ENCODE measurements at places on chromosomes 16 and 17.

DNA sequence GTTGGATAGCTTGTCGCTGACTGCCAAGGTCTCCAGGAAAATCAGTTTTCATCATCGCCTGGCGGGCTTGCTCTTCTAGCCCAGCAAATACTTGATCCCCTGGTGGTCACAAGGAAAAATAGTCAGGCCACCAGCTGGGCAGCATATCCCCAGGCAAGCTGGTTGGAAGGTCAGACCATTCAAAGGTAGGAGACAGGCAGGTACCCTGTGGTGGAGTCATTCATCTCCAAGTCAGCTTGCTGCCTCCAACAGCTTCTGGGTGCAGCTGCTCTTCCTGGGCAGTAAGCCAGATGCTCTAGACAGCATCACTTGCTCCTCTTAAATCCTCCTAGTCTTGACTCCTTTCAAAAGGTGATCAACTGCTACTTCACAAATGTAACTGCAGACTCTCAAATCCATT is 16.0 kb downstream of the ZNF821 start:
- DNase-seq = no peak

- no peak for DNase-seq
Observed at GRCh38 chr17:32807577-32807976, 69.3 kb downstream of the MYO1D start.

- no peak for DNase-seq
Observed at GRCh38 chr17:35750526-35751395, 2.3 kb downstream of the GAS2L2 start.

GRCh38 chr16:2776500-2777139 is 460 bp downstream of the ELOB start:
- peak; percentile 63 for DNase-seq

DNA sequence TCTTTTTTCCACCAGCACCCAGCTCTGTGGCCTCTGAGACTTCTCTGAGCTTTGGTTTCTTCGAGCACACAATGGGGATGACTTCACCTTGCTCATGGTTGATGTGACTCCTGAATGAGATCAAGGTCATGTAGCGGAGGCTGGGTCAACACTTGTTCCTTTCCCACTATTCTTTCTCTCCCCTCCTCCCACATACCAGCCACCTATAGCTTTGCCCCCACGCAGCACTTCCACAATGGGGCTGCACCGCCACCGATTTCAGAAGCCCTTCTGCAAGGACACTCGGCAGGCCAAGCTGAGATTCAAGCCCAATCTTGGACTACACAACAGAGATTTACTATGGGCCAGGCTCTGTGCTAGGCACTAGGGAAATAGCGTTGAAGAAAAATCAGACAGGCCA is 14.4 kb downstream of the TRIM25 start:
- no peak for DNase-seq

DNA sequence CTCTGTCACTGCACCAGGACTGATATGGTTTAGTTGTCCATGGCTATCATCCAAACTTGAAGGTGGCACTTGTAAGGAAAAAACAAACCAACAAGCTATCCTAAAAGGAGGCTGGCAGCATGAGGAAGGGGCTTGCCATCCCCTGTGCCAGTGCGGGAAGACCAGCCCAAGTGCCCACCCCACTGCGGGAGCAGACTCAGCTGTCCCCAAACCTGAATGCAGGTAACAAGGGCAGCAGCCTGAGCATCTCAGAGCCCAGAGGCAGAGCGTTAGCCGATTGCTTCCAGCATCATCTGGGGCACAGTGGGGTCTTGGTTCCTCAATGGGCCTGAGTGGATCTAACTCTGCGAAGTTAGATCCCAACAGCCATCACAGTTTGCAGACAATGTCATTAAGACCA is 29.2 kb upstream of the C16orf78 start:
- DNase-seq = no peak

DNA sequence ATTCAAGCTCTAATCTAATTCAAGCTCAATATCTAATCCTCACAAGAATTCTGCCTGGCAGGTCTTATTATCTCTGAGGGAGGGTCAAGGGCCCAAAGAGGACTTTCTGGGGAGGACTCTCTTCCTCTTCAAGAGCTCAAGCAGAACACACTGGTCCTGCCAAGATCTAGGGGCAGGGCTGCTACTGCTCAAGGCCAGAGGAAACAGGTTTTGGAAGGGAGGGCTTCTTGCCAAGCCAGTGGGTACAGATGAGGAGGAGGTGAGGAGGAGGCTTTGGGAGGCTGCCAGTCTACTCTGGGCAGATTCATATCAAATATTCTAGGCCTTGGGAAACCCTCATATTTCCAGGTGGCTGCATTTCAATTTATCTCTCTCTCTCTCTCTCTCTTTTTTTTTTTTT is 51.8 kb upstream of the IL34 start:
- no peak for DNase-seq

GRCh38 chr17:81536299-81537290 is 8.4 kb downstream of the FSCN2 start:
- DNase-seq = no peak

DNA sequence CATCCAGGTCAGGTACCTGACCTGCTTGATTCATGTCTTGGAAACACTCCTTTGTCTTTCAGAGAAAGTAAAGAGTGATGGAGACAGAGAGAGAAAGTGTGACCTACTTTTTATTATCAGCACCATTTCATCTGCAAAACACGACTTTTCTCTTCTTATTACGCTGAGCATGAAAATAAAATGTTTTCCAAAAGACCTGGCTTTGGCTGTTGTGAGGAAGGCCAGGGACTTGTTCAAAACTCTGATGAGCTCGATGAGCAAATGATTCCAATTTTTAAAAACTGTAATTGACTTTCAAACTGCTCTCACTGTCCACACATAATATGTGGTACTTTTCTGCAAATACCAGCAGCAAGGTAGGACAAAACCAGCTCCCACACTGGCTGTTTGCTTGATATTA is 679.9 kb downstream of the MAF start:
- no peak for DNase-seq

GRCh38 chr17:17767887-17768418 is 68.8 kb downstream of the SREBF1 start:
- no peak for DNase-seq

DNA sequence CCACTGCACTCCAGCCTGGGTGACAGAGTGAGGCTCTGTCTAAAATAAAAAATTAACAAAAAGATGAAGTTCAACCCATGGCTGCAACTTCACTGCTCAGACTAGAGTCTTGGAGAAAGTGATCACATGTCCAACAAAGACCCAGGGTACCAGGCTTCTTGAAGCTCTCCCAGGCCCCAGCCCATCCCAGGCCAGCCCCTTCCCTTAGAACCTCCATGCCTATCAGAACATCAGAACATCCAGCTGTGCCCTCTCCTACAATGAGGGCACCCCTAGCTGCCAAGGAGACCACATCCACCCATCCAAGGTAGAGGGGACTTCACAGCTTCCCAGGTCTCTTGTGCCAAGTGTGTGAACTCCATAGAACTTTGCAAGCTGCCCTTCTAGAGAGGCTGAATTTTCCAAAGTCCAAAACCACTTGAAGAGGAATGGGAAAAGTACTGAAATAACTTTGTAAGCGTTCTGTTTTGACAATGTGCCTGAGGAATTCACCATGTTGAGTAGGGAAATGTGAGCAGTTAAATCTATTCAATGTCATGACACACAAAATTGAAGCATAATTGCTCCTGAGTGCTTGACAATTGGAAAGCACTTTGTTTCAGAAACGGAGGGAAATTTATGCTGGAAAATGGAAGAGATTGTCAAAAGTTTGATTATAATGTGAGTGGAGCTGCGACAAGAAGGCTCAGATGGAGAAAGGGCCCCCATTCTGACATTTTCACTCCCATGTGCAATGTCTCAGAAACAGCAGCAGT is 230.4 kb downstream of the ZNF423 start:
- no peak for DNase-seq

DNA sequence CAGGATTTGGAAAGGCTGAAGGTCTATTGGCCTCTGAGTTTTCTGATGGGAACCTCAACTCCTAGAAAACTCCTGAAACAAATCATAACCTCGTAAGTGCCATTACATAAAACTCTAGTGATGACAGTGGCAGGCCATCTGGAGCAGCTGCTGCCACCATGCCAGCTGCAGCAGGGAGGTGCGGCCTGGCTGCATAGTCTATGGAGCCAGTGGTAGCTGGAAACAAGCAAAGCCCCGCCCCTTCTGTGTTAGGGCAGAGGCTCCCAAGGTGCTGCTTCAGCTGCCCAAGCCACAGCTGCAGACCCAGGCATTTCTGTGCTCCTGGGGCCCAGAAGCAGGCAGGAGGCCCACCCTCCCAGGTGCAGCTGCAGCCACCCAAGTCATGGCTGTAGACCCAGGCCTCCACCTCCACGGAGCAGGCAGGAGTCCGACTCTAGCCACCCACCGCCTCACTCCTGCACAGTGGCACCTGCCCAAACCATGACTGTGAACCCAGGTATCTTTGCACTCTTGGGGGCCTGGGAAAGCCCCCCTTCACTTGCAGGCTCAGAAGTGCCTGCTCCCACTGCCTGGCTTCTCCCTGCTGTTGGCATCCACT is 254.1 kb upstream of the KCNJ16 start:
- DNase-seq = no peak

GRCh38 chr17:43553573-43553972 is 7.4 kb upstream of the ETV4 start:
- DNase-seq = no peak

GRCh38 chr16:31265329-31266245 is 5.8 kb downstream of the ITGAM start:
- DNase-seq = peak; percentile 91

DNA sequence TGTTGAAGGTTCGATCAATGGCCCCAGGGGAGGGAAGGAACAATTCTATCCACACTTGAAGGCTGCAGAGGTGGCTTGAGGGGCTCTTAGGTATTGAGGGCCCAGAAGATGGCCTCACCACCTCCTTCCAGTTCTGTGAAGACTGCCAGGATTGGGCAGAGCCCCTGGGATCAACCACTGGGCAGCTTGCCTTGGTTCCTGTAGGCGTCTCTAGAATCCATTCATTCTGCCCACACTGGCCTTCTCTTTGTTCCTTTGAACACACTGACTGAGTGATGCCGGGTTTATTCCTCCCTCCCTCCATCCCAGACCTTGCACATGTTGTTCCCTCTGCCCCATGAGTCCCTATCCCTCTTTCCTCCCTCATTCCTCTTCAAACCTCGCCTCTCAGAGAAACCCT is 50.5 kb downstream of the SYT17 start:
- DNase-seq = no peak

DNA sequence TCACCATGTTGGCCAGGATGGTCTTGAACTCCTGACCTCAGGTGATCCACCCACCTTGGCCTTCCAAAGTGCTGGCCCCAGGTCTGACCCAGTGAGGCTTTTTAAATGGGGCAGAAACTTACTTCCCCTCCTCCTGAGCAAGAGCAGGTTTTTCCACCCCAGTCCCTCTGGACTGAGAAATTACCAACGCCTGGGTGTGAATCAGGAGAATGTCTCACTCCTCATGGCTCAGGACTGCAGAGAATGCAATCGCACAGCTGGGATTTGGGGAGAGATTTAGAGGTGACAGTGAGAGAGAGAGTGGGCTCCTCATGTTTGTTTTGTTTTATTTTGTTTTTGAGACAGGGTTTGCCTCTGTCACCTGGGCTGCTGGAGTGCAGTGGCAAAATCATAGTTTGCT is 203.6 kb downstream of the RAB11FIP4 start:
- DNase-seq = no peak

DNA sequence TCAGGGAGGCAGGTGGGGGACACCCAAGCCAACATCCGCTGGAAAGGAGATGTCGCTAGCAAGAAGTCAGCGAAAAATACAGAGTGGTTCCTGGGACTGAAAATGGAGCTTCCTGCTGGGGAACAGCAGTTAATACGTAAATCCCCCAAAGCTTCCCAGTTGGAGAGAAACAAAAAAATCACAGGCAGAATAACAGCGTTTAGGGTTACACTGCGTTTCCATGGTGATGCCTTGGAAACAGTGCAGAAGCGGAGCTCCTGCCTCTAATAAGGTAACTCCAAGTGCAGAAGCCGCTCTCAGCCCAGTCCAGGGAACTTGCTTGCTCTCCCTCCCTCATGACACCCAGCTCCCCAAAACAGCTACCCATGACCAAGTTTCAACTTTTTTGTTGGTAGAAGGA is 73.4 kb downstream of the PLD6 start:
- no peak for DNase-seq

GRCh38 chr17:17096438-17097178 is 54.4 kb downstream of the MPRIP start:
- DNase-seq = no peak

DNA sequence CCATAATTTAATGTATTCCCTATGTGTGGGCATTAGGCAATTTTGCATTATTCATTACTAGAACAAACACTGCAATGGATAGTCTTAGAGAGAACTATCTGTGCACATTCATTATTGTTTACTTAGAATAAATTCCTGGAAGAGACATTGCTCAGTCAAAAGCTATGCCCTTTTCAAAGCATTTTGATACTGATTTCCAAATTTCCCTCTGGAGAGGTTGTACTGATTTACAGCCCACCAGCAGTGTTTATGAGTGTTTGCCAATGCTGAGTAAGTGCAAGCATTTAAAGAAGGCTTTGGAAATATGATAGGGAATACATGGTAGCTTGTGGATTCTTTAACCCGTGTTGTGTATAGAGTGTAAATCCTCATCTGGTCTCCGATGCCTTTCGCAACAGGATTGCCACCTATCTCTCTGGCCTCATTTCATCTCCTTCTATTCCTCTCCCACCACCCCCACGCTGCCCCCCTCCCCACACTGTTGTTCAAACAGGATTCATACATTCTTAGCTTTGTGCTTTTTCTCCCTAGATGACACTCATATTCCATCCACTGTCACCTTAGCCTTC is 33.4 kb upstream of the MMD start:
- no peak for DNase-seq

GRCh38 chr16:15988268-15989013 is 39.0 kb downstream of the ABCC1 start:
- no peak for DNase-seq

DNA sequence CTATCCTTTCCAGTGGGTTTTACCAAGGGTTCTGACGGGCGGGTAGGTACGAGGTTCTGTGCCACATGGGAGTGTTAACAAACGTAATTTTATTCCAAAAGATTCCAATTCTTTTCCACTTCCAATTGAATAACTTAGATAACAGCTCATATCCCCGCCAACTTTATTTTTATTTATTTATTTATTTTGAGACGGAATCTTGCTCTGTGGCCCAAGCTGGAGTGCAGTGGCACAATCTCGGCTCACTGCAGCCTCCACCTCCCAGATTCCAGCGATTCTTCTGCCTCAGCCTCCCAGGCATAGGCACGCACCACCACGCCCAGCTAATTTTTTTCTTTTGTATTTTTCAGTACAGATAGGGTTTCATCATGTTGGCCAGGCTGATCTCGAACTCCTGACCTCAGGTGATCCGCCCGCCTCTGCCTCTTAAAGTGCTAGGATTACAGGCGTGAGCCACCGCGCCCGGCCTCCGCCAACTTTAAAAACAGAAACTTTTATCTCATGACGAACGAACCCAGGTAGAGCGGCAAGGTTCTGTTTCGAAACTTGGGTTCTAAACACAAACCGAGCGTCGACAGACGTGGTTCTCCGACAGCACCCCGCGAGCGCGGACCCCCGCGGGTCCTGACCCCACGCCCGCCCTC is 613 bp downstream of the ECI1 start:
- peak; percentile 49 for DNase-seq

- peak; percentile 67 for DNase-seq
Observed at GRCh38 chr16:87278191-87279093, 38.8 kb downstream of the C16orf95 start.

Measured in activated CD4-positive, alpha-beta memory T cell treated with anti-CD3 and anti-CD28 coated beads for 36 hours (primary cell).